ENCODE measurements at places on chromosomes 5 and 9.

DNA sequence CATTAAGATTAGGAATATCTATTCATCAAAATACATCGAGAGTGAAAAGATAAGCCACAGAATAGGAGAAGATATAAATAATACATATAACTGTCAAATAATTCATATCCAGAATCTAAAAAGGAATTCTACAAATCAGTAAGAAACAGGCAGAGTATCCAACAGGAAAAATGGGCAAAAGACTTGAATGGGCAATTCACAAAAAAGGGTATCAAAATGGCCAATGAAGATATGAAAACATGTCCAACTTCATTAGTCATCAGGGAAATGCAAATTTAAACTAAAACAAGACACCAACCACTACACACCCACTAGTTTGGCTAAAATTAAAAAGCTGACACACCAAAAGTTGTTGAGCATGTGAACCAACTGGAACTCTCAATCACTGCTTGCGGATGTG is 206.9 kb upstream of the TBC1D2 start:
- no peak for DNase-seq

- DNase-seq, result no peak
Measured at GRCh38 chr5:100890461-100891008, 12.5 kb downstream of the ST8SIA4 start.

DNA sequence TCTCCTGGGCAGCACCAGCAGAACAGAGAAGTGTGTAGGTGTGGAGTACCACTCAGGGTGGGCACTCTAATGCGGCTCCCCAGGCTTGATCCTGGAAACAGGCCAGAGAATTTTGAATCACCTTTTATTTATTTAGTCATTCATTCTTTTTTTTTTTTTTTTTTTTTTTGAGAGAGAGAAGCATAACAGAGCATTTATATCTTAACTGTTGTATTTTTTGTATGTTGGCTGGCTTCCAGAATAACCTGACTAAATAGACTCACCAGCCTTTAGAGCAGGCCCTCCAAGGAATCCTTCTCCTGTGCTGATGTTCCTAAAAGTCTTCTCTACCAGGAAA is 153.4 kb downstream of the PIK3R1 start:
- no peak for DNase-seq

DNA sequence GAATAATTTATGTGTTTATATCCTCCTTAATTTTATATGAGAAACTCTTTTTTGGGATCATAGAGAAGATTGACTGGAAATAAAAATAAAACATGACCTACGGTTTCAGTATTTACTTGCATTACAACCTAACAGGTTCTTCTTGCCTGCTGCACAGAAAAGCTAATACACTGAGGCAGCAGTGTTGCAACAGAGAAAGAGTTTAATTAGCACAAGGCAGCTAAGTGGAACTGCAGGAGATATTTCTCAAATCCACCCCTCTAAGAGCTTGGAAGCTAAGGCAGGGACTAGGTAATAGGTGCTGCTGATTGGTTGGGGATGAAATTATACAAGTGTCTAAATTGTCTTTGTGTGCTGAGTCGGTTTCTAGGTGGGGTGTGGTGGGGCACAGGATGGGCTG is 380.9 kb downstream of the DIRAS2 start:
- no peak for DNase-seq

- no peak for DNase-seq
Measured at GRCh38 chr9:87392086-87392485, 105.6 kb upstream of the DAPK1 start.

DNA sequence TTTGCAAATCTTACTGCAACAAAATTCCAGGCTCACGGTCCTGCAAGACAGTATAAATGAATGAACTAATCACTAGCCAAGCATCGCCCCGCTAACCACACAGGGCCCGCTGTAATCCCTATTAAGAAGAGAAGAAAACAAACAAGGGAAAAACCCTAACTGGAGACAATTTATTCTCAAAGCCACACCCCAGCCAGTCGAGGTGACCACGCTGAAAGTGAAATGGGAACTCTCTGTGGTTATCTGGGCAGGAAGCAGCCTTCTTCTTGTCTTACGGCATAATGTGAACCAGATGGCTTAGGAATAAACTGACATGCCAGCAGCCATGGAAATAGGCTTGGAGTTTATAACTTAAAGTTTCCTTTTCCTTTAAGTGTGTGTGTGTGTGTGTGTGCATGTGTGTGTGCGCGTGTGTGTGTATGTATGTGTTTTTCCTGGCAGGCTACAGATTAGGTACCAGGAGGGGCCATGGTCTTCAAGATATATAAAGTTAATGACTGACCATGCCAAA is 120.2 kb downstream of the SEMA6A start:
- no peak for DNase-seq

DNA sequence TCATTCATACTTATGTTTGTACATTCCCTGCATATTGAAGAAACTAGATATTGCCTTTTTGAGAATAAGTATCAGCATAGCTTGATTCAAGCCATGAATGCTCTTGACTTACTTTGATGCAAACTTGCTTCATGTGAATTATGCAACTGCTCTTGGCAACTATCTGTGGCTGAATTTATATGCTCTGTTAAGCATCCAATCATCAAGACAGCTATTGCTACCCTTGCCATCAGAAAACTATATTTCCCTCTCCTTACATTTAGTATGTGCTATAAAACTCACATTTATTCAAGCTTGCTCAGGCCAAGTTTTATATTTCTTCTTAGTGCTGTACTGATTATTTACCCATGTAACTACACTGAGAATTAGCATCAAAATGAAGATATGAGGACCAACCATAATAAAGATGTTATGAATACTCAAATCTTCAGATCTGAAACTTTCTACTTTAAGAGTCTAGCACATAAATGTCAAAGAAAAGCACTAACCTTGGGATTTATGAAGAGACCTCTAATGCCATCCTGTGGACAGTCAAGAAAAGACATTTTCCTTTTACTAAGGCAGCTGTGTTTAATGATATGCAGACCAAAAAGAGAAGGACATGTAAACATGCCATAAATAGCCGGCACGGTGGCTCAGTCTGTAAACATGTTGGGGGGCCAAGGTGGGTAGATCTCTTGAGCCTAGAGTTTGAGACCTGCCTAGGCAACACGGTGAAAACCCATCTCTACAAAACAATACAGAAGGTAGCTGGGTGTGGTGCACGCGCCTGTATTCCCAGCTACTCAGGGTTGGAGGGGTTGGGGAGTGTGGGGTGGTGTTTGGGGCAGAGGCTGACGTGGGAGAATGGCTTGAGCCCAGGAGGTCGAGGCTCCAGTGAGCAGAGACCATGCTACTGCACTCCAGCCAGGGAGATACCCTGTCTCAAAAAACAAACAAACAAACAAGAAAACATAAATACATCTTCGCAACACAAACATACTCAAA is 267.0 kb upstream of the TYRP1 start:
- DNase-seq, result no peak

DNA sequence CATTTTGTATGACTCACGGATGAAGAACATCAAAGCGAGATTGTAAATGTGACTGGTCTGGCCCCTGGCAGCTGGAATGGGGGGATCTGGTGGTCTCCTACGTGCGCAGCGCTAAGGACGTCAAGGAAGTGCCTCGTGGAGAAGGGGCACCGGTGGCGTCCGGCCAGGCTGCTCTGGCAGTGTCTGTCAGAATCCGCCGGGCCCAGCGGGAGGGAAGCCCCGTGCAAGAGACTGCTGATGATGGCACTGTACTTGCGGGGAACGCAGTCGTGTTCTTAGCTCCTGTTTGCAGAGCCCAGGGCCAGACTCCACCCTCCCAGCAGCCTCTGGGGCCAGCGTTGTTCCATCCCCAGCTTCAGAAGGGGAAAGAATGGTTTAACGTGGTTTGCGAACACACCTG is 75.5 kb downstream of the COL5A1 start:
- DNase-seq, result no peak

- DNase-seq, result no peak
Measured at GRCh38 chr5:122192497-122193496, 63.5 kb downstream of the ZNF474 start.

DNA sequence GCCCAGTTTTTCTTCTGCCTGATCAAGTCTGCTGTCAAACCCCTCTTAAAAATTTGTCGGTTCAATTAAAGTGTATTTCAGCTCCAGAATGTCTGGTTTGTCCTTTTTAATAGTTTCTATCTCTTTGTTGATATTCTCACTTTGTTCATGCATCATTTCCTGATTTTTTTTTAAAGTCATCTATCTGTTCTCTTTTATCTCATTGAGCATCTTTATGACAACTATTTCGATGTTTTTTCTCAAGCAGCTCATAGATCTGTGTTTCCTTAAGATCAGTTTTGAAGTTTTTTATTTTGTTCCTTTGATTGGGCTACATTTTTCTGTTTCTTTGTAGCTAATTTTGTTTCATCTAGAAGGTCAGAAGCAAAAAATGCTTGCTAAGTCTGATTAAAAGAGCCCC is 53.7 kb downstream of the FGD3 start:
- DNase-seq, result no peak

Data from stimulated activated CD8-positive, alpha-beta memory T cell treated with anti-CD3 and anti-CD28 coated beads, Interleukin-2, amount 100 ng/mL, for 1 hour (primary cell).